Stimulated activated CD4-positive, alpha-beta T cell treated with anti-CD3 and anti-CD28 coated beads, Interleukin-15, amount 100 ng/mL, for 48 hours (primary cell): ENCODE measurements at places on chromosomes 3 and 15.

GRCh38 chr15:78417754-78418630 is 20.0 kb upstream of the IREB2 start:
- DNase-seq: no peak

DNA sequence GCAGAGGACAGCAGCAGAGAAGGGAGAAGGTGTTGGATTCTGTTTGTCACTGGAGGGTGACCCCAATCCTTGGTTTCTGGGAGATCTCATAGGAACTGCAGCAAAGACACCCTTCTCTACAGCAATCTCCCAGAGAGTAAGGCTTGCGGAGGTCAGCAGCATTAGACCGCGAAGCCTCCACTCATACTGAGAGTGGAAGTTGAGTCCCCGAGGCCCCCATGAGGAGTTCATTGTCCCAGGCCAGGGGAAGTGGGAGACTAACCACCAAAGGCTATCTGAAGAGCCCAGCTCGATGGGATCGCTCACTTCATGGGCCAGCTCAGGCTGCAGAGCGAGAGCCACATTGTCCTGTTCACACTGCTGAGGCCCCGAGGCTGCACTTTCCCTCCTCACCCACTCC is 44.6 kb downstream of the GLDN start:
- DNase-seq: no peak

- no peak for DNase-seq
Measured at GRCh38 chr3:44555723-44556122, 730 bp downstream of the ZKSCAN7 start.

DNA sequence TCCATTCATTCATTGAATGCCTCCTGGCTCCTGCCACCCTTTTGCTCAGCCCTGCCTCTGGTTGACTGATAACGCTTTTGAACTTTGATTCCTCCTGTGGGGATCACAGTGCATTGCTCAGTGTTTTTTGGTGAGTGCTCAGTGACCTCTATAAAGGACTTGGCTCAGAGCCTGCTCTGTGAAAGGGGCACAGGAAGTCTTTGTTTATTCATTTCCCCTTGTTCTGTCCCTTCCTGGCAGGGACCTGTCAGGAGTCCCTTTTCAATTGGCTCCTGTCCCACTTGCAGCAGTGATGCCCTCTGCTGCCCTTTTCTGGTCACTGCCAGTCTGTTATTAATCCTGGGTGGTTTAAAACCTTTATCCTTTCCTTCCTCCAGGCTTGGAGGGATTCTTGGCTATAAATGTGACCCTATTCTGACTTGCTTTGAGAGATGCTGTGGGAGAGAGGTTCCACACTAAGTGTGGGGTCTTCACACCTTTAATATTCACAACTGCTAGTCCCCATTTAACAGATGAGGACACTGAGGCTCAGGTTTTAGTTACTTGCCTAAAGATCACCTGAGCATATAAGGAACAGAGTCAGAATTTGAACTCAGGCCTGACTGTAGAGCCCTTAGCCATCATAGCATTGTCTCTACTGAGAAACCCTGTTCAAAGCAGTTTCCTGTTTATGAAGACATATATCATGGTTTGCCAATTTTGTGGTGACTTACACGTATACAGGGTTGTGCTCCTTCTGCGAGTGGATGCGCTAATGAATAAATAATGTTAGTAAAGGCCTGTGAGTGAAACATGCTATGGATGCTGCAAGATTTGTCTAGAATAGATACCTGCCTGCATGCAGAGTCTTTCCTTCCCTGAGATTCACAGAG is 23.2 kb upstream of the TATDN2 start:
- peak; percentile 64 for DNase-seq

GRCh38 chr15:31481142-31481541 is 154.5 kb downstream of the KLF13 start:
- no peak for DNase-seq

GRCh38 chr15:100426937-100427336 is 85.2 kb upstream of the ADAMTS17 start:
- no peak for DNase-seq

- no peak for DNase-seq
Measured at GRCh38 chr15:27899583-27900285, 199.4 kb downstream of the OCA2 start.

DNA sequence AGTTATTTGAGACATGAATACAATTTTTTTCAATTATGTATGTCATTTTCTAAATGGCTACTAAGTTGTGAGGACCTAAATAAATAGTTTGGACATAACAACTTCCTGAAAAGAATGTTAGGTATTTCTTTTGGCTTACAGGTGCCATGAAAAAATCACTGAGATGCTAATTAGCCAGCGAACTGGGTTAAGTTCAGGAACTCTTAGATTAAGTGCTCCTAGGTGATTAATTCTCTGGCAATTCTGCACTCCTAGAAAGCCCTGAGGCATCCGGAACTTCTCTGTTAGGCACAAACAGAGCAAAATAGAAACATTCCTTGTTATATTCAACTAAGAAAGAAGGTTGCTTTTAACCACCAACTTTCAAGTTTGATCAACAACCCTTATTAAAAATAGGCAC is 192.3 kb downstream of the STAG1 start:
- DNase-seq: no peak

DNA sequence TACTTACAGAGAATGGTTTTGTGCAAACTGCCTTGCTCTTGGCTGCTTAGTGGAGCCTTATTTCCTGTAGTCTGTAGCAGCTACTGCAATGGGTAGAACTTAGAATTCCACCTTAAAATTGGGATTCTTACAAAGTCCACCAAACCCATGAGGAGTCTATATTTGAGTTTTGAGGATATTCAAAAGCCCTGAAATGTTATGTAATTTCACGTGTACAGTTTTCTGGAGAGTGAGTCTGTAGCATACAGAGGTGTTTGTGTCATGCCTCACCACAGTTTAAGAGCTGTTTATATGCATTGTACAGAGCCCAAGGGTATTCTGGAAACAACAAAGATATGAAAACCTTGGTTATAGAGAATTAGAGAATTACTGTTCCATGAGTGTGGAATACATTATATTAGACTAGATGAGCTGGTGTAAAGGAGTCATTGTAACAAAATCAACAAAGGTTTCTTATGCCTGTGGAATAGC is 114.4 kb downstream of the MBNL1 start:
- DNase-seq: no peak
